ENCODE measurements at places on chromosomes 1 and 21.

DNA sequence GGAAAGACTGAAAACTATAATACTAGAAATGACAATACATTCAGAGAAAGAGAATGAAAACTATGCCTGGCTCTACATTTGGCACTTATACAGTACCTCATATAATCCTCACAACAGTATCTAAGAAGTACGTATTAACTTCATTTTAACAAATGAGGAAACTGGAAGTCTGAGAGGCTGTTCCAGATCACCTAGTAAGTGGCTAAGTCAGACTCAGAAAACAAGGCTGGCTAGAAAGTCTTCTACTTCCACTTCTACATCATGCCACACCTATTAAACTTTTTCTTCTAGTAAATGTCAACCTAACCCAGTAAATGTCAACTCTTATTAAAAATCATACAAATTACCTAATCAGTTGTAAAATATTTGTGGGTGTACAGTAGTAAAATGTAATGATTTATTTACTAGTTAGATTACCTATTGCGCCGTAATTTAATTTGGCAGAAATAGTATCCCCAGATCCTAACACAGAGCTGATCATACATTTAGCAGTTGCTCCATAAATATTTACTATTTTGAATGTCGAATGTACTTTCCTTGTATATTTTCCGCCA is 36.8 kb upstream of the ASPM start:
- H3K27me3 ChIP-seq = no peaks in the 10 kb centered on the region
- no peak for DNase-seq
- H3K4me3 ChIP-seq = no peak overlapping the region
- no peaks in the 10 kb centered on the region for H3K4me1 ChIP-seq
- H3K36me3 ChIP-seq = peaks cover 27% of the 10 kb centered on the region

GRCh38 chr1:162861101-162861500 is at the start of gene CCDC190:
CCDC190 (minus strand) TSS chr1:162861175; CDS start chr1:162859646, 1,529 bp downstream.
- no peak within 1 kb of the TSS for H3K4me3 ChIP-seq
- H3K36me3 ChIP-seq = no peaks in the 10 kb centered on the region
- H3K27me3 ChIP-seq = no peaks in the 10 kb centered on the region

DNA sequence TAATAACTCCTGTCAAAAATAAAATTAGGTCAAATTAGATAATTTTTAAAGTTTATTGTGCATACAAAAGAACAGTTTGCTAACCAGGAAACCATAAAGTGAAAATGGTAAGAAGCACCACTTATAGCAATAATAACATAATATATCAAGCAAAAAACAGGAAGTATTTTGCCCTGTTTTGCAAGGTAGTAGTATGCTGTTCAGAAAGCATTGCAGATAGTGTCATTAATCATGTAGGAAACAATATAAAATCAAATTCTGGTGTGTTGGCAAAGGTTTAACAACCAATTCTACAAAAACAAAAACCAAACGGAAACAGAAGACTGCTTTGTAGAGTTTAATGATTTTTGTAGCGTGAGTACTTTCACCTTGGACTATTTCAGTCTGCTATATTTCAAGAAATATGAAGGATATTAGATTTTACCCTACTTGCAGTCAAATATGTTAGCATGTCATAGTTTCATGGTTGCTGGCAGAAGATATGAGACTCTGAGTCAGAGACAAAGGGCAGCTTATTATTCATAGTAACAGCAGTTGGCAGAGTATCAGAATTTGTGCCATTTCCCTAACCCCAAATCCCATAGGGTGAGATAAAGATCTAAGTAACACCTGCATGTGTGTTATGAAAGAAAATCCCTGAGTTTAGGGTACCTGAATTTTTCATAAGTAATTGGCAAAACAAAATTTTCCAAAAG is 729.0 kb upstream of the BRINP3 start:
- DNase-seq = peak; percentile 40
- no peak overlapping the region for H3K27ac ChIP-seq
- H3K4me3 ChIP-seq = no peak overlapping the region
- H3K36me3 ChIP-seq = no peaks in the 10 kb centered on the region
- H3K4me1 ChIP-seq = no peaks in the 10 kb centered on the region

DNA sequence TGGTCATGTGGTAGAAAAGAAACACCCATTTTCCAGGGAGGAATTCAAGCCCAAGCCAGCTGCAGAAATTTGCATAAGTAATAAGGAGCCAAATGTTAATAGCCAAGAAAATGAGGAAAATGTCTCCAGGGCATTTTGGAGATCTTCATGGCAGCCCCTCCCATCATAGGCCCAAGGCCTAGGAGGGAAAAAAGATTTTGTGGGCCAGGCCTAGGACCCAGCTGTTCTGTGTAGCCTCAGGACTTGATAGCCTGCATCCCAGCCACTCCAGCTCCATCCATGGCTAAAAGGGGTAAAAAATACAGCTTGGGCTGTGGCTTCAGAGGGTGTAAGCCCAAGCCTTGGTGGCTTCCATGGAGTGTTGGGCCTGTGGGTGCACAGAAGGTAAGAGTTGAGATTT is 21.4 kb upstream of the LYPD8 start:
- no peak overlapping the region for H3K27ac ChIP-seq
- H3K27me3 ChIP-seq = peaks cover 17% of the 10 kb centered on the region
- peaks cover under 1% of the 10 kb centered on the region for H3K4me1 ChIP-seq

DNA sequence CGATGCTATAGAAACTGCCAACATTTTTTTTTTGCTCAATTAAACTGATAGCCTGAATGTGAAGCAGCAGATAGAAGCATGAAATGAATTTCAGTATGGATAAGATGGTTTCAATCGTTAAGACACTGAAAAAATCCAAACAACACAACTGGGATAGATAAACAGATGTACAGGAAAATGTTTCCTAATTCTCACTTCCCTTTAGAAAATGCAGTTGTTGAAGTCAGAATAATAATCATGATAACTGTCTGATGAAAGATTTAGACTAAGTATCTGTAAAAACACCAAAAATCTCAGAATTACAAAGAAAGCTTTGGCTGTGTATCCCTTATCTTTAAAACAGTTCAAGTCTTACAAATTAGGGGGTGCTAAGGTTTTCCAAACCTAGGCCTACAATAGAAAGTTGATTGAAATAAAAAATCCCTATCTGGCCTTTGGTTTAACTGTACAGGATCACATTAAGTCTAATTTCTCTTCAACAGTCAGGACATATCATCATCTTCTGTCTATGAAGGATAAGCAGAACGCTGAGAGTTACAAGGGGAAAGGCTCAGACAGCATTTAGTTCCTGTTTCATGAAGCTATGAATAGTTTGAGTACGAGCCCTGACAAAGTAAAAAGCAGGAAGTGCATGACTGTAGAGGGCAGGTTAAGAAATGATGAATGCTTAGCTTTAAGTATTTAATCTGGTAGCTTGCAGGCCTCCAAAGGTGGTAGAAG is 203.2 kb downstream of the APP start:
- no peak overlapping the region for H3K4me3 ChIP-seq
- H3K36me3 ChIP-seq = peaks cover 12% of the 10 kb centered on the region
- peaks cover 63% of the 10 kb centered on the region for H3K4me1 ChIP-seq
- DNase-seq = no peak

DNA sequence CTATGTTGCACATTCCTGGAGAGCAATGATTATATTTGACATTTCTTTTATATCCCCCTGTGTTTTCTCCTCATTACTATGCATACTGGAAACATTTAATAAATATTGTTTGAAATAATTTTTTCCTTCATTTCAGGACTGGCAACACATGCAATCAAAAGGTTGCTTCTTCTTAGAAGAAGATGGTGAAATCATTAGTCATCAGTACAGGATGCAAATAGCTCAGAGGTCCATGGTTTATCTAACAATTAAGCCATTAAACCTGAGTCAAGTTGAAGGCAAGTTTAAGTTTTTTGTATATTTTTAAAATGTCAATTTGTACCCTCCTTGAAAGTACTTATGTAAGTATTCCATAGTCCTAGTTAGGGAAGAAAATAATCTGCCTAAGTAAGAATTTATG is 22.5 kb downstream of the EFCAB7 start:
- no peak overlapping the region for H3K27ac ChIP-seq
- no peaks in the 10 kb centered on the region for H3K4me1 ChIP-seq
- peak; percentile 14 for DNase-seq
- no peaks in the 10 kb centered on the region for H3K27me3 ChIP-seq
- H3K36me3 ChIP-seq = no peaks in the 10 kb centered on the region

DNA sequence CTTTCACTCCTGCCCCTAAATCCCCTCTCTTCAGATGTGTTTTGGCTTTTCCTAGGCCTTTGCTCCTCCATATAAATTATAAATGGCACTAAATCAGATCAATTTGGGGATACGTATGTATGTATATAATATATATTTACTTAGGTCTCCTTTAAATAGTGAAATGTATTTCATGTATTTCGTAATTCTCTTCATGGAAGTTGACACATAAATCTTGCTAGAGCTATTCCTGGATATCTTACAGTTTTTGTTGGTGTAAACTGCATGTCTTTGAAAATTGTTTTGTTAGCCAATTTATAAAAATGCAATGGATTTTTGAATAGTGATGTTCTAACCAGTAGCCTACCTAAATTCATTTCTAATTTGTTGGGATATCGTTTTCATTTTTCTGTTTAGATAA is 9.0 kb downstream of the RPF1 start:
- DNase-seq = no peak
- H3K27me3 ChIP-seq = no peaks in the 10 kb centered on the region
- peaks cover 60% of the 10 kb centered on the region for H3K36me3 ChIP-seq
- no peak overlapping the region for H3K4me3 ChIP-seq
- H3K4me1 ChIP-seq = peaks cover 21% of the 10 kb centered on the region

- no peaks in the 10 kb centered on the region for H3K36me3 ChIP-seq
- no peak for DNase-seq
- H3K4me3 ChIP-seq = no peak overlapping the region
Observed at GRCh38 chr1:96487971-96488370, 233.6 kb upstream of the PTBP2 start.

DNA sequence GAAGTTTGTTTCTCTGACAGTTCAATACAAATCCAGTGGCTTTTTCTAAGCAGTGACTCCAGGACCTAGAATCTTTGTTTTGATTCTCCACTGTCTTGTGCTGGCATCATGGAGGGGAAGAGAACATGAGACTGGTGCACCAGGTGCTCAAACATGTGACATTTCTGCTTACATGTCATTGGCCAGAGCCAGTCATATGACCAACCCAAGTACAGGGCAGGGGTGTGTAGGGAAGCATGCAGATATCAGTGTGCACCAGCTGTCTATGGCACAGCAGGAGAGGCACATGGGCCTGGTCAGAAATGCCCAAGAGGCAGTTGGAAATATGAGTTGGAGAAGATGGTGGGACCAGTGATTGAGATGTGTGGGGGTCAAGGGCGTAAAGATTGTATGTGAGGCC is 297.0 kb downstream of the HHAT start:
- H3K36me3 ChIP-seq = no peaks in the 10 kb centered on the region
- no peaks in the 10 kb centered on the region for H3K4me1 ChIP-seq
- no peak overlapping the region for H3K4me3 ChIP-seq
- DNase-seq = no peak
- peaks cover 28% of the 10 kb centered on the region for H3K27me3 ChIP-seq
- no peak overlapping the region for H3K27ac ChIP-seq

- no peak overlapping the region for H3K4me3 ChIP-seq
- H3K36me3 ChIP-seq = peaks cover 8% of the 10 kb centered on the region
- no peak for DNase-seq
- no peak overlapping the region for H3K27ac ChIP-seq
- H3K4me1 ChIP-seq = peaks cover 12% of the 10 kb centered on the region
Observed at GRCh38 chr1:156226116-156226538, 13.3 kb downstream of the PMF1 start.

DNA sequence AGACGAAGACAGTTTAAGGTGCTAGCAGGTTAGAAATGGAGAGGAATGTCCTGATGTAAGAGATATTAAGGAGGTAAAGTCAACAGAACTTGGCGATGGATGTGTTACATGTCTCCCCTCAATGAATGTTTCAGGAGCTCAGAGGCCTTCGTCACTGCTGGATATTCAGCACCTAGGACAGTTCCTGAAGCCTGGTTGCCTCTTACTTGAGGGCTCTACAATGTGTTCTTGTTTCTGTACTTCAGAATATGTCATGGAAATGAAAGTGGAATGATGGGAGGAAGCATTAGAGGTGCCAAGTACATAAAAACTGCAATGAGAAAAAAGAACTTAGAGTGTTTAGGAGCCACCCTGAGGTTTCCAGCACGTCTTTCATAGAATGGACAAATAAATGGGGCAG is 17.7 kb downstream of the TNR start:
- DNase-seq = peak; percentile 46
- no peak overlapping the region for H3K27ac ChIP-seq
- no peaks in the 10 kb centered on the region for H3K4me1 ChIP-seq

- H3K27ac ChIP-seq = no peak overlapping the region
- H3K4me3 ChIP-seq = no peak overlapping the region
- H3K27me3 ChIP-seq = peaks cover 20% of the 10 kb centered on the region
- DNase-seq = no peak
- no peaks in the 10 kb centered on the region for H3K36me3 ChIP-seq
Observed at GRCh38 chr1:31234870-31235269, 4.8 kb downstream of the NKAIN1 start.

- no peaks in the 10 kb centered on the region for H3K27me3 ChIP-seq
- peaks cover 12% of the 10 kb centered on the region for H3K4me1 ChIP-seq
- H3K36me3 ChIP-seq = no peaks in the 10 kb centered on the region
- H3K27ac ChIP-seq = no peak overlapping the region
- no peak overlapping the region for H3K4me3 ChIP-seq
Observed at GRCh38 chr1:100879422-100879821, 15.2 kb downstream of the EXTL2 start.

DNA sequence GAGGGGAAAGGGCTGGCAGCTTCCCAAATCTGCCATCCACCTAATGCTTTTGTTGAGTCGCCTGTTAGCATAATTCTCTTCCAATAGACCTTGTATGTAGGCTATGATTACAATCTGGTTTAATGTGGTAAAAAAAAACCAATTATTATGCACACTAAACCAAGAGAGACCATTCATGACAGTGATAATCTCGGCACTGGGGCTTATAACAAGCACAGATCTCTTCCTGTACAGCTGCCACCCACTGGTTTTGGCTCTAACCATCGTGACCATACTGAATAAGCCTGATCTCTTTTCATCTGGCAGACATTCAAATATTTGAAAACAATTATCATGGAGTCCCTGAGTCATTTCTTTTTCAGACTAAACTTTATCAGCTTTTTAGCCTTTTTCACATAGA is 12.0 kb upstream of the SYT14 start:
- peaks cover 14% of the 10 kb centered on the region for H3K4me1 ChIP-seq
- H3K27ac ChIP-seq = no peak overlapping the region
- H3K4me3 ChIP-seq = no peak overlapping the region

- H3K27ac ChIP-seq = no peak overlapping the region
- no peaks in the 10 kb centered on the region for H3K27me3 ChIP-seq
- H3K36me3 ChIP-seq = no peaks in the 10 kb centered on the region
- DNase-seq = no peak
- H3K4me1 ChIP-seq = peaks cover 17% of the 10 kb centered on the region
Observed at GRCh38 chr1:41813226-41813625, 105.5 kb downstream of the HIVEP3 start.

GRCh38 chr1:235133086-235133485 is 4.4 kb upstream of the TOMM20 start:
- no peak overlapping the region for H3K4me3 ChIP-seq
- no peak for DNase-seq
- peaks cover 8% of the 10 kb centered on the region for H3K4me1 ChIP-seq
- H3K27me3 ChIP-seq = no peaks in the 10 kb centered on the region

DNA sequence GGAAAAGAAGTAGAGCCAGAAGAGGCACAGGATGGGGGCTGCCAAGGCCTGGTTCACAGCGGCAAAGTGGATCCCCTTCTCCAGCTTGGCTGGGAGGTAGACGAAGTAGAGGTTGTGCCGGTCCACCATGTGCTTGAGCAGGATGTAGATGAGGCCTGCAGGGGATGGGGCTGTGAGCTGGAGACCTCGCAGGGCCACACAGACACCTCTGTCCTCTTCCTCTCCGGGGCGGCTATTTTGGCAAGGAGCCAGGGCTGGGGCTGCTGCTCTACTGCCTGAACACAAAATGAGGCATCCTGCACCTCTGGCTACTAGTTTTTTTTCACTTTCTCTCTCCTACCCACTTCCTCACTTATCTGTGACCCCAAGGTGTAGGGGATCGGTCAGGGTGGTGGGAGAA is 32.3 kb downstream of the TMEM63A start:
- H3K36me3 ChIP-seq = peaks cover 31% of the 10 kb centered on the region
- H3K4me3 ChIP-seq = no peak overlapping the region
